ENCODE measurements at places on chromosomes 11 and 22.

DNA sequence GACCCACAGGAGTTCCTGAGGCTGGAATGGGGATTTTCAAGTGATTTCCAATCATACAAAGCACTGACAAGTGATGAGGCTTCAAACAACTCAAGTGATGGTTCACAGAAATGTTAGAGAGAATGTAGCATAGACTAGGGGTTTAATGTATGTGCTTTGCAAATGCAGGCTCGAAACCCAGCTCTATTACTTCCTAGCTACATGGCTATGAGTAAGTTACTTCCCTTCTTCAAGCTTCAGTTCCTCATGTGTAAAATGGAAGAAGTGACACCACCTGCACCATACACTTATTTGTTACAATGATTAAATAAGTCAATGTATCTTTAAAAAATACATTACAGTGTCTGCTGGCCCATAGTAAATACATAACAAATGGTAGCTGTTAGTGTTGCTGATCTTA lies 139.8 kb downstream of the CCDC81 start:
- DNase-seq = no peak

GRCh38 chr11:33874910-33875490 lies 16.9 kb downstream of the LMO2 start:
- no peak for DNase-seq

DNA sequence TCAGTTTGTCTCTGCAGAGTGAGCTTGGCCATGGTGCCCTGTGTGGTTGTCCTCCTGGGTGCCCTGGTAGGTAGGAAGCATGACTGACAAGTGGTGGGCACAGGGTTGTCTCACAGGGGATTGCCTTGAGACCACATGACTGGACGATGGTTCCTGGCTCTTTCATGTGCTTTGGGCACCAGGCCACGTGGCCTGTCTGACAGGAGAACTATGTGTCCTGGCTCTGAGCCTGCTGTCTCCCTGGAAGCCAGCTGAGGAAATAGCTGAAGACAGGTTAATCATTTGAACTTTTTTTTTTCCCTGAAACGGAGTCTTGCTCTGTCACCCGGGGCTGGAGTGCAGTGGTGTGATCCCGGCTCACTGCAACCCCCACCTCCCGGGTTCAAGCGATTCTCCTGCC lies 93.2 kb downstream of the LDLRAD3 start:
- no peak for DNase-seq

GRCh38 chr11:7600205-7600775 lies 73.0 kb downstream of the CYB5R2 start:
- no peak for DNase-seq

GRCh38 chr22:25637672-25638071 lies 73.2 kb downstream of the GRK3 start:
- DNase-seq = no peak

DNA sequence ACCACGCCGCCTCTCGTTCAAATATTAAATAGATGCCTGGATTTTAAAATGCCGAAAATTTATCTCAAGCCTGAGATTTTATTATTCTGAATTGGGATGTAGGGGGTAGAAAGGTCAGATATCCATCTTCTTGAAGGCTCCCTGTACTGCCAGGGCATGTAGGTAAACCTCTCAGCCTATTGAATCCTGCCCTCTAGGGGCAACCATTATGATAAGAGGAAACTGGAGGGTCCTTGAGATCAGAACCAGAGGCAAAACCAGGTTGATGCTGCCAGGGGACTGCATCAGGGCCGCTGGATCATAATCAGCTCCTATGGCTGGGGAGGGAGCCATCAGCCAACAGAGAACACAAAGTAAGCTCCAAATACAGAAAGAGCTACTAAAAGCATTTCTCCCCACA lies 92.4 kb downstream of the KCNC1 start:
- DNase-seq = no peak

GRCh38 chr11:115499241-115499799 lies 4.9 kb downstream of the CADM1 start:
- no peak for DNase-seq

- no peak for DNase-seq
These were observed 9.1 kb downstream of the INSC start for GRCh38 chr11:15123849-15124248.

GRCh38 chr11:37450613-37451012 lies 852.6 kb upstream of the RAG2 start:
- no peak for DNase-seq

GRCh38 chr11:66084821-66085475 lies 14.9 kb downstream of the PACS1 start:
- no peak for DNase-seq

DNA sequence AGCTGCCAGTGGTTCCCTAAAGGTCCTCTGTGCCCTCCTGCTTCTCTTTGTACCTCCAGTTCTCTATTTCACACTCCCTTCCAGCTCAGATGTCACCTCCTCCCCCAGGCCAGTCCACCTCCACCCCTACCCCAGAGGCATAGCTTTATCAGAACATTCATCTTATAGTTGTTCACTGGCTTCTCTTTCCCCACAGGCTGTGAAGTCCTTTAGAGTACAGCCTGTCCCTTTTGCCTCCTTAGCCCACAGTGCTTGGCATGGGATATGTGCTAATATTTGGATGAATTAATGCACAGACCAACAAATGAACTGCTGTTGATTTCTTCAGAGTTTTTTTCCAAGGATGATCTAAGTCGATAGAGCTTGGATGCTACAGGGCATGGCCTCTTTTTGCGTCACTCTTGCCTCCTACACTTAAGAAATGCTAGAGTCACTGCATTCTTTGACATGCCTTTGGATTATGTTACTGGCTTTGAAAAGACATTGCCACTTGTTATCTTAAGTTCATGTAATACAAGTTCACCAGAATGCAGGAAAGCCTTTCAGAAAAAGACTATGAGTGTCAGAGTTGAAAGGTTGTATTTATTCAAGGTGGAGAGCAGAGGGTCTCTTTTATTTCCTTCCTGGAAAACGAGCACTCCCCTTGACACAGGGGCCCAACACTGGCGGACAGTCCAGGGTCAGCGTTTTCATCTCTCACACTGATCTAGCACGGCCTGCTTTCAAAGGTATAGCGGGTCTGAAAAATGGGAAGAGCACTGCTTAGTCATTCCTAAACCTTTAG lies 75.7 kb downstream of the PISD start:
- DNase-seq = no peak

- no peak for DNase-seq
These were observed 113.8 kb upstream of the PITPNB start for GRCh38 chr22:28032861-28033260.

GRCh38 chr11:1746956-1747752 lies 3.2 kb downstream of the IFITM10 start:
- DNase-seq = no peak

DNA sequence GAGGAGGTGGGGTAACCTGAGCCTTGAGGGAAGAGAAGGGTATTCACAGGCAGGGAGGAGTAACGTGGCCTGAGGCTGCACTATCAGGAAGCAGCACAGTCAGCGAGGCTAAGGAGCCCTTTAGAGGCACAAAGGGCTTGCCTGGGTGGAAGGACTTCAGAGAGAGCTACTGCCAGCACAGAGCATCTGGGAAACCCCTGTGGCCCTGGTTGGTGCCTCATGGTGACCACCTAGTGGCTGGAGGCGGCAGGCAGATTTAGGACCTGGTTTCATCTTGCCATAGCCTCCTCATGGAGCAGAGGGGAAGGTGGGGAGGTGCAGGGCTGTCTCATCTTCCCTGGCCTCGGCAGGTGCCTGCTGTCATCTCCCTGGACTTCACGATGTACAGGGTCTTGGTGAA lies 64.5 kb downstream of the MPPED1 start:
- no peak for DNase-seq

- DNase-seq = no peak
These were observed 79.1 kb upstream of the WNT7B start for GRCh38 chr22:46055911-46056545.

- no peak for DNase-seq
These were observed 728 bp downstream of the RPL3 start for GRCh38 chr22:39318507-39319283.

DNA sequence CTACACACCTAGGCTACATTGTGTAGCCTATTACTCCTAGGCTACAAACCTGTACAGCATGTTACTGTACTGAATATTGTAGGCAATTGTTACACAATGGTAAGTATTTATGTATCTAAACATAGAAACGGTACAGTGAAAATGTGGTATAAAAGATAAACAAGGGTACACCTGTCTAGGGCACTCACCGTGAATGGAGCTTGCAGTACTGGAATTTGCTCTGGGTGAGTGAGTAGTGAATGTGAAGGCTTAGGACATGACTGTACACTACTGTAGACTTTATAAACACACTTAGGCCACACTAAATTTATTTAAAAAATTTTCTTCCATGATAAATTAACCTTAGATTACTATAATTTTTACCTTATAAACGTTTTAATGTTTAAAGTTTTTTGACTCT lies 171.7 kb upstream of the NCAM1 start:
- DNase-seq = no peak

GRCh38 chr11:47541070-47541469 lies 11.9 kb downstream of the CELF1 start:
- DNase-seq = no peak

- no peak for DNase-seq
These were observed 18.2 kb downstream of the MCAM start for GRCh38 chr11:119298726-119299125.

- no peak for DNase-seq
These were observed at the start of gene LRRC32 for GRCh38 chr11:76670485-76671236. Gene LRRC32, minus strand, starts transcription at chr11:76670747. Its CDS starts 4,793 bp downstream, at chr11:76665954.

- DNase-seq = no peak
These were observed 2.4 kb downstream of the ZDHHC24 start for GRCh38 chr11:66543263-66544107.

GRCh38 chr22:17243524-17243923 lies 24.3 kb upstream of the ADA2 start:
- DNase-seq = no peak

DNA sequence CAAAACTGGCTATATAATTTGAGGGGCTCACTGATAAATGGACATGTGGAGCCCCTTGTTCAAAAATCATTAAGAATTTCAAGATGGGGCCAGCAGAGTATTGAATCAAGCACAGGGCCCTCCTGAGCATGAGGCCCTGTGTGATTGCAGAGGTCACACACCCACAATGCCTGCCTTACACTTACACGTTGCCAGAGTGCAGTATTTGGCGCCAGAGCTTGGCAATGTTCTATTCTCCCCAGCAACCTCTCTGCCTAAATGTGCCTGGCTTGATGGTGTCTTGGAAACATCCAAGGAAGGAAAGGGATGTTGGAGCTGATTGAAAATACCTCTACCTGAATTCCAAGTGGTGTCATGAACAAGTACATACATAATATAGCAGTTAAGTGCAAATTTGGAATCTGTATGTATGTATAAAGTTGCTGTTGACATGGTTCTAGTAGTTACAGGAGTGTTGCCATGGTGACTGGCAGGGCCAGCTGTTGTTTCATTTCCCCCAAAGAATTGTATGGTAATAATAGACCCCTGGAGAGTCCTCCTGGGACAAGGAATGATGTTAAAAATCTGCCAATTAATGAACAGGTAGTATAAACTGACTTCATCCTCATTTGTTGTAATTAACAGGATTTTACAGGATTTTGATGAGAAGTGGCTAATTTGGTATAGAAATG lies 205.7 kb upstream of the NAV2 start:
- DNase-seq = no peak

DNA sequence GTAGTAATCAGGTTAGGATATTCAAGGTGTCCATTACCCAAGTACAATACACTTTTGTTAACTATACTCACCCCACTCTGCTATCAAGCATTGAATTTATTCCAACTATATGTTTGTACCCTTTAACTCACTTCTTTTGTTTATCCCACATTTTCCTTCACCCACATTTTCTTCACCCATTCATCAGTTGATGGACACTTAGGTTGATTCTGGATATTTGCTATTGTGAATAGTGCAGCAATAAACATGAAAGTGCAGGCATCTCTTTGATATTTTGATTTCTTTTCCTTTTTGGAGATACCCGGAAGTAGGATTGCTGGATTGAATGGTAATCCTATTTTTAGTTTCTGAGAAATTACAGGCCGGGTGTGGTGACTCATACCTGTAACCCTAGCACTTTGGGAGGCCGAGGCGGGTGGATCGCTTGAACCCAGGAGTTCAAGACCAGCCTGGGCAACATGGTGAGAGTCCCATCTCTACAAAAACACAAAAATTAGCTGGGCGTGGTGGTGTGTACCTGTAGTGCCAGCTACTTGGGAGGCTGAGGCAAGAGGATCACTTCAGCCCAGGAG lies 6.5 kb downstream of the TMEM25 start:
- no peak for DNase-seq

GRCh38 chr22:45216133-45217003 lies 24.3 kb downstream of the KIAA0930 start:
- no peak for DNase-seq

GRCh38 chr22:39900306-39901227 lies at the start of gene GRAP2:
Gene GRAP2, plus strand, starts transcription at chr22:39901084. Its CDS starts 46,023 bp downstream, at chr22:39947107.
- no peak for DNase-seq

- DNase-seq = no peak
These were observed 80.3 kb upstream of the SHISAL1 start for GRCh38 chr22:44393066-44393465.

GRCh38 chr11:64406221-64406946 lies 47.4 kb downstream of the RPS6KA4 start:
- no peak for DNase-seq

DNA sequence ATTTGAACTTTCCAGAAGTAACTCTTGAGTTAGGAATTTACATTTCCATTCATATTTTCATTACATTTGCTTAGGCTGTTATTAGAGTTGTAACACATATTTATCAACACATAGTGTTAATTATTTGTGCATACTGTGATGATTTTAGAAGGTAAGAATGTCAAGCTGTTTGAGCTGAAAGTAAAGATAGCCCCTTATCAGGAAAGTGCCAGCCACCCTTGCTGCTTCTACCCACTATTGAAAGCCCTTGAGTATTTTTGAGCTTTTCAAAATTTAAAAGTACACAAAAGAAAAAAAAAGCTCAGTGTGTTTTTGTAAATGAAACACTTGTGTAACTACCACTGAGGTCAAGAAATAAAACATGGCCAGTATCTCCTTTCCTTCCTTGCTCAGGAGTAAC lies 8.0 kb downstream of the APLP2 start:
- no peak for DNase-seq

GRCh38 chr11:65501472-65502273 lies 2.8 kb downstream of the MALAT1 start:
- peak; percentile 24 for DNase-seq

DNA sequence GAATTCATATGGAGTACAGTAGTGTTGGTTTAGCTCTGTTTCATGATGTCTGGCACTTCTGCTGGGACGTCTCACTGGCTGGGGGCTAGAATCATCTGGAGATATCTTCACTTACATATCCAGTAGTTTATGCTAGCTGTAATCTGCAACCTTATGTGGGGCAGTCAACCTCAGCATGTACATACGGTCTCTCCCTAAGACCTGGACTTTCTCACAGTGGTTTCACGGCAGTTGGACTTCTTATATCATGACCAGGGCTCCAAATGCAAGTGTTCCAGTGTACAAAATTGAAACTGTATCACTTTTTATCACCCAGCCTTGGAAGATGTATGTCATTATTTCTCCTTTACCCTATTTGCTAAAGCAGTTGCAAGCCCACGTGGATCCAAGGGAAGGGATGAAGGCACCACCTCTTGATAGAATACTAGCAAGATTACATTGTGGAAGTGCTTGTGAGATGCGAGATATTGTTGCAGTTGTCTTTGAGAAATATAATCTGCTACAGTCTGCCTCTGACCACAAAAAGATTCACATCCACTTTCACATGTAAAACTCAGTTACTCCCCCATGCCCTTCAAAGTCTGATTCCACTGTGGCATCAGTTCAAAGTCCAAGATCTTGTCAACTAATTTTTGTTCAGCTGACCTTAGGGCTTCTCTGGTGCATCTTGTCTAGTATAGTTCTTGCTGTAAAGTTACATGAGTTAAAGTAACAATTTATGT lies 316.6 kb upstream of the NCAM1 start:
- no peak for DNase-seq

GRCh38 chr11:108620958-108621772 lies 27.6 kb upstream of the EXPH5 start:
- DNase-seq = no peak

GRCh38 chr22:29617922-29618629 lies 14.6 kb downstream of the NF2 start:
- no peak for DNase-seq

Data from NCI-H774 (cell line).